ENCODE measurements at places on chromosomes 6 and 20. TPM values are rescaled to one million over a fixed set of nuclear protein-coding genes. Genes with fewer than 3 reads are reported as not detected.

- no peak overlapping the region for H3K27ac ChIP-seq
- H3K27me3 ChIP-seq: no peaks in the 10 kb centered on the region
- peaks cover 28% of the 10 kb centered on the region for H3K4me1 ChIP-seq
- no peak for DNase-seq
Observed at GRCh38 chr20:25037288-25038102, 20.4 kb downstream of the ACSS1 start.

- no peak overlapping the region for H3K4me3 ChIP-seq
- H3K27ac ChIP-seq: no peak overlapping the region
- DNase-seq: no peak
- no peaks in the 10 kb centered on the region for H3K4me1 ChIP-seq
- no peaks in the 10 kb centered on the region for H3K36me3 ChIP-seq
Observed at GRCh38 chr6:22513667-22514066, 55.7 kb upstream of the HDGFL1 start.

DNA sequence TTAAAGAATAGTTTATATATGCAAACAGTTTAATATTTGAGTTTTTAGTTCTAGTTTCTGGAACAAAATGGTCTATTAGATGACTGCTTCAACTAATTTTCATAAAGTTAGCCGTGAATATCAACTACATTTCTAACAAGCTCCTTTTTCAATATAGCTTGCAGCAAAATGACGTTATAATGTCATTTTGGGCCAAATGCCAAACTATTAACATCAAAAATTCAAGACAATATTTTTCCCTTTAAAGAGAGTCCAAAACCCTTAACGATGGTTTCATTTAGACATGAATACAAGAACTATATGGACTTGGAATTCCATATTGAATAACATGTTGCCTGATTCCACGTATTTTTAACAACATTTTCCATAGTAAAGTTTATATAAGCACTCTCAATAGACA, 91.0 kb downstream of the SMLR1 start:
- no peak overlapping the region for H3K27ac ChIP-seq
- peaks cover 5% of the 10 kb centered on the region for H3K27me3 ChIP-seq
- DNase-seq: no peak
- H3K4me3 ChIP-seq: no peak overlapping the region

- DNase-seq: peak; percentile 75
- peak overlapping the region; percentile 95 for H3K27ac ChIP-seq
Observed at GRCh38 chr6:107458672-107459282, 587 bp downstream of the PDSS2 start.

CFB gene
- total RNA-seq: not detected

GRCh38 chr20:20628314-20628713, 84.1 kb downstream of the RALGAPA2 start:
- H3K4me1 ChIP-seq: no peaks in the 10 kb centered on the region
- peak; percentile 34 for DNase-seq
- H3K27ac ChIP-seq: no peak overlapping the region
- peaks cover 14% of the 10 kb centered on the region for H3K36me3 ChIP-seq

DNA sequence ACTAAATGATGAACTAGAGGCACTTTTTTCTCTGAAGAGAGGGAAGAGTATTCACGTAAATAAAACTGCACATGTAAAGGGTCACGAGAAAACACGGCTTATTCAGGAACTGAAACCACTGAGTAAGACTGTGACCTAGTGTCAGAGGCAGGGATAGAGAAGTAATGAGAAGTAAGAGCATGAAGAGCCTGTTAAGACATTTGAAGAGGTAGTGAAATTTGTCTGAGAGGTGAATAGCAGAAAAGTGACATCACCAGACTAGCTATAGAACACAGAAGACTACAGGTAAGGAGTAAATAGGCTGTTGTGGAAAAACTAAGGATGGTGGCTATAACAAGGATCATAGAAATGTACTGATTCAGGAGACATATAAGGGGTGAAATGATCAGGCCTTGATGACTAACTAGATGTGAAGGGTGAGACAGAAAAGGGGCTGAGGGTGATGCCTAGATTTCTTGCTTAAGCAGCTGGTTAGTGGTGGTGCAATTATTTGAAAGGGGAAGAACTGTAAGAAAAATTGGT, 76.8 kb downstream of the REV3L start:
- no peaks in the 10 kb centered on the region for H3K27me3 ChIP-seq
- DNase-seq: no peak
- H3K27ac ChIP-seq: peak overlapping the region; percentile 69
- H3K4me1 ChIP-seq: peaks cover 12% of the 10 kb centered on the region
- peaks cover 47% of the 10 kb centered on the region for H3K36me3 ChIP-seq

TRAPPC3L gene
- not detected for total RNA-seq
